Esophagus squamous epithelium (tissue), 5 donors: ENCODE measurements at places on chromosomes 1 and 21.

DNA sequence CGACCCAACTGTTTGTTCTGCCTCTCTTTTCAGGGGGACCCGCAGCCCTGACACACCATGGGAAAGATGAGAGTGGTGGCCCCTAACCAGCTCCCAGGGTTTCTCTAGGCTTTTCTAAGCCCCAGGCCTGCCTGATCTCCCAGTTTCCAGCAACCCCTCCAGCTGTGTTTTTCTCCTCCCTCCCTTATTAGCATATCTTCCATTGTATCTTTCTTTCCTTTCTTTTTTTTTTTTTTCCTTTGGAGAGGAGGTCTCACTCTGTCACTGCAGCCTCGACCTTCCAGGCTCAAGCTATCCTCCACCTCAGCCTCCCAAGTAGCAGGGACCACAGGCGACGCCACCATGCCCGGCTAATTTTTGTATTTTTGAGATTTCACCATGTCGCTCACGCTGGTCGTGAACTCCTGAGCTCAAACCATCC, 1.8 kb upstream of the CERS2 start:
- no peak overlapping the region for H3K4me3 ChIP-seq
- H3K4me1 ChIP-seq: peaks cover 52% of the 10 kb centered on the region
- H3K27ac ChIP-seq: peak overlapping the region; percentile 67
- H3K27me3 ChIP-seq: no peaks in the 10 kb centered on the region

DNA sequence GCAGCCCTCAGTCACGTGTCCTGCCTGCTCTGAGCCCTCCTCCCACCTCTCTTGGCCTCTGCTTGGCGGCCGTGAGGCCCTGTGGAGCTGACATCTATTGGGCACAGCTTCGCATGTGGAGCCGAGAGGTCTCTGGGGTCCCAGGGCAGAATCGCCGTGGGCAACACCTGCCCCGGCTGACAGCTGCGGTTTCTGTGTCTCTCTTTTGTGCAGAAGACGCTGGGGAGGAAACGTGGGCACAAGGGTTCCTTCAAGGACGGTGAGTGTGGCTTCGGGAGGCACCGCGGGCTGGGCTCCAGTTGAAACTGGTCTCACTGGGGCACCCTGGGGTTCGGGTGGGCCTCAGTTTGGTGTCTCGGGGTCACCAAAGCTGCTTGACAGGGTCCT, 11.5 kb downstream of the ARHGEF16 start:
- no peak overlapping the region for H3K4me3 ChIP-seq
- no peak overlapping the region for H3K27ac ChIP-seq
- DNase-seq: no peak
- peaks cover 6% of the 10 kb centered on the region for H3K36me3 ChIP-seq
- H3K27me3 ChIP-seq: no peaks in the 10 kb centered on the region
- peaks cover 62% of the 10 kb centered on the region for H3K4me1 ChIP-seq

GRCh38 chr1:202164271-202165037, 4.1 kb upstream of the PTPN7 start:
- no peak overlapping the region for H3K4me3 ChIP-seq
- H3K36me3 ChIP-seq: no peaks in the 10 kb centered on the region
- peaks cover 54% of the 10 kb centered on the region for H3K4me1 ChIP-seq
- H3K27me3 ChIP-seq: no peaks in the 10 kb centered on the region
- no peak overlapping the region for H3K27ac ChIP-seq

- H3K27ac ChIP-seq: peak overlapping the region; percentile 88
- peaks cover 12% of the 10 kb centered on the region for H3K27me3 ChIP-seq
- H3K4me1 ChIP-seq: peaks cover 10% of the 10 kb centered on the region
- H3K4me3 ChIP-seq: peak overlapping the region; percentile 94
- no peak for DNase-seq
Observed at GRCh38 chr1:220528679-220529501, 954 bp downstream of the MARK1 start.

DNA sequence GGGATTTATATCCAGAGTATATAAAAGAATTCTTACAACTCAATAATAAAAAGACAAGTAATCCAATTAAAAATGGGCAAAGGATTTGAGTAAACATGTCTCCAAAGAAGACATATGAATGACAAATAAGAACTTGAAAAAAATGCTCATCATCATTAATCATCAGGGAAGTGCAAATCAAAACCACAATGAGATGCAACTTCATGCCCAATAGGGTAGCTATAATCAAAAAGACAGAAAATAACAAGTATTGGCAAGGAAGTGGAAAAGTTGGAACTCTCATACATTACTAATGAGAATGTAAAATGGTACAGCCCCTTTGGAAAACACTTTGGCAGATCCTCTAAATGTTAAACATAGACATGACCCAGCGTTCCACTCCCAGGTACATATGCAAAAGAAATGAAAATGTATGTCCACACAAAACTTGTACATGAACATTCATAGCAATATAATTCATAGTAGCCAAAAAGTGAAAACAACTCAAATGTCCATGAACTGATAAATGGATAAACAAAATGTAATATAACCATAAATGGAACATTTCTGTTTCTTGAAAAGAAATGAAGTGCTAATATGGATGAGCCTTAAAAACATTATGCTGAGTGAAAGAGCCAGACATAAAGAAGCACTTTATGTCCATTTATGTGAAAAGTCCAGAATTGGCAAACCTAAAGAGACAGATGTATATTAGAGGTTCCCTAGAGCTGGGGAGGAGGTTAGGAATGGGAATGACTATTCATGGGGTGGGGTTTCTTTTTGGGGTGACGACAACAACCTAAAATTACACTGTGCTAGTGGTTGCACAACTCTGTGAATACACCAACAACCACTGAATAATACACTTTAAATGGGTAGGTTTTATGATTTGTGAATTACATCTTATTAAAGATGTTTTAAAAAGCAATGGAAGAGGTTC, 259.7 kb downstream of the RHOU start:
- peaks cover 9% of the 10 kb centered on the region for H3K4me1 ChIP-seq
- no peak overlapping the region for H3K4me3 ChIP-seq
- no peak for DNase-seq
- no peaks in the 10 kb centered on the region for H3K36me3 ChIP-seq
- H3K27ac ChIP-seq: no peak overlapping the region

DNA sequence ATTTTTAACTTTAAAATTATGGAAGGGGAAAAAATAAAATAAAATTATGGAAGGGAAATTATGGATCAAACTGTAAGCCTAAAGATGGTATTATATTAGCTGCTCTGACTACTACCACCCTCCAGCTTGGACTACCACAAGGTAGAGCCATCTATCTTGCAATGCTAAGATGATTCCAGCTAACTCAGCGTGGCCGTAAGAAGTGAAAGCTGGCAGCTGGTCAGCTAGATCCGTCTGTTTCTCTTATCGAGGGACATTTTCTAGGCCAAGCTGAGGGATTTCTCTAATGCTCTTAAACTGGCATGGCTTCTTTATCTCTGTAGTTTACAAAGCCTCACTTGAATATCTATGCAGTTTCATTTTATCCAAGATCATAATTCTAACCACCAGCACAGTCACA, 31.5 kb downstream of the LYST start:
- no peaks in the 10 kb centered on the region for H3K4me1 ChIP-seq
- no peak for DNase-seq
- H3K27me3 ChIP-seq: no peaks in the 10 kb centered on the region
- H3K27ac ChIP-seq: peak overlapping the region; percentile 31
- H3K4me3 ChIP-seq: no peak overlapping the region
- peaks cover 4% of the 10 kb centered on the region for H3K36me3 ChIP-seq

GRCh38 chr1:184761969-184762485, 7.4 kb upstream of the EDEM3 start:
- H3K4me1 ChIP-seq: no peaks in the 10 kb centered on the region
- H3K36me3 ChIP-seq: no peaks in the 10 kb centered on the region
- no peaks in the 10 kb centered on the region for H3K27me3 ChIP-seq
- no peak overlapping the region for H3K27ac ChIP-seq
- H3K4me3 ChIP-seq: no peak overlapping the region
- no peak for DNase-seq

DNA sequence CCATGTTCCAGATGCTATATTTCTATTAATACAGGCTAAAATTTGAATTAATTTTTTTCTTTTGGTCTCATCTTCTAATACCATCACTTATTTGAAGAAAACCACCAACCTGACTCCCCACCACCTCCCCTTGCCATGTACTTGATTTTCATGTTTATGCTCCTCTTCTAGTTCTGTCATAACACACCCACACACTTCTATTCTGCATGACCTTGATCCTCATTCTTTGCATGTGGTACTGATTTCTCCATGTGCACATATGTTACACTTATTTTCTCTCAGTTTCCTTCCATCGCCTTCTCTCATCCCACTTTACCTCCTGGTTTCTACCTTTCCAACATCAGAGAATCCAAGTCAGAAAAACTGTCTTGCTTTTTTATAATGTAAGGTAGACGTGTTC, 78.9 kb upstream of the ARID1A start:
- H3K4me1 ChIP-seq: peaks cover 10% of the 10 kb centered on the region
- no peaks in the 10 kb centered on the region for H3K36me3 ChIP-seq
- DNase-seq: no peak
- H3K27me3 ChIP-seq: no peaks in the 10 kb centered on the region

DNA sequence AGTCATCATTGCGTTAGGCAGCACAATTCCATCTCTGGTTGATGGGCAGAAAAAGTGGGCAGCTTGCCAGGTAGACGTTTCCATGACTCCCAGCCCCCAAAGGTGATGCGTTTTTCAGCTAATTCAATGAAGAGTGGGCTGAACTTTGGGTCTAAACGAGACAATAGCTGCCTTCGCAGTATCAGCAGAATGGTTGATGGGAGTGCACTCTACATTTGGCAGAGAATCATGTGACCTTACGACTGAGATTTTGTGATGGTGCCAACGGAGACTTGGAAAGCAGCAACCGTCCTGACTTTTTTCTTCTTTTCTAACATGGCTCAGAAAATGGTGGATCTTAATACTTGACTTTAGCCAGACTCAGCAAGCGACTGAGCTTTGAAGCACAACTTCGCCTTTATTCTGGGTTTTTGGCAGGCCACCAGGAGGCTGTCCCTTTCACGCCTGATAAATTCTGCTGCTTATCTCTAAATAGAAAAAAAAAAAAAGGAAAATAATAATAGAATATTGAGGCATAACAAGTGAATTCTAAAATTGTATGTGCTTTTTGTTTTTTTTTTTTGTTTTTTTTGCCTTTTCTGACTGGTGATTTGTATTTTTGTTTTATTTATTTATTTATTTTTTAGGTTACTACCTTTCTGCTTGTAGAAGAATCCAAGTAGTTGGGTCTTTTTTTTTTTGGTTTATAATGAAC, 804.8 kb downstream of the USP25 start:
- H3K4me1 ChIP-seq: no peaks in the 10 kb centered on the region
- H3K4me3 ChIP-seq: peak overlapping the region; percentile 66
- no peaks in the 10 kb centered on the region for H3K36me3 ChIP-seq
- peak overlapping the region; percentile 93 for H3K27ac ChIP-seq
- no peaks in the 10 kb centered on the region for H3K27me3 ChIP-seq
- no peak for DNase-seq

GRCh38 chr21:39125752-39126485, 57.3 kb downstream of the PSMG1 start:
- H3K4me1 ChIP-seq: no peaks in the 10 kb centered on the region
- no peaks in the 10 kb centered on the region for H3K27me3 ChIP-seq
- no peaks in the 10 kb centered on the region for H3K36me3 ChIP-seq
- peak overlapping the region; percentile 49 for H3K27ac ChIP-seq
- no peak overlapping the region for H3K4me3 ChIP-seq

GRCh38 chr1:65469889-65470340, 49.4 kb downstream of the LEPR start:
- H3K27ac ChIP-seq: peak overlapping the region; percentile 53
- no peaks in the 10 kb centered on the region for H3K27me3 ChIP-seq
- no peak for DNase-seq
- H3K36me3 ChIP-seq: no peaks in the 10 kb centered on the region
- no peak overlapping the region for H3K4me3 ChIP-seq
- H3K4me1 ChIP-seq: peaks cover 4% of the 10 kb centered on the region

DNA sequence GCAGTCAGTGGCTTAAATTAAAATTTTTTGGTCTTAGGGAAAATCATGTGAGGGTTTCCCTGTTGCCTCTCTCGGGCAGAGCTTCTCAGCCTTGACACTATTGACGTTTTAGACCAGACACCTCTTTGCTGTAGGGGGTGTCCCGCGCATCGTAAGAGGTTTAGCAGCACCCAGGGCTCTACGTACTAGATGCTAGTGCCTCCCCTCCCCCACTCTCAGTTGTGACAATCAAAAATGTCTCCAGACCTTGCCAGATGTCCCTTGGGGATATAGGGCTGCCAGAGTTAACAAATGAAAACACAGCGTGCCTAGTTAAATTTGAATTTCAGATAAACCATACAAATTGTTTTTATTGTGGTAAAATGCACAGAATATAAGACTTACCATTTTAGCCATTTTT, 293.3 kb downstream of the DISC1 start:
- DNase-seq: no peak
- H3K4me3 ChIP-seq: no peak overlapping the region
- H3K27ac ChIP-seq: no peak overlapping the region
- no peaks in the 10 kb centered on the region for H3K27me3 ChIP-seq
- peaks cover 29% of the 10 kb centered on the region for H3K4me1 ChIP-seq

- H3K4me3 ChIP-seq: no peak overlapping the region
- H3K27me3 ChIP-seq: no peaks in the 10 kb centered on the region
- no peak for DNase-seq
- H3K27ac ChIP-seq: no peak overlapping the region
- H3K36me3 ChIP-seq: no peaks in the 10 kb centered on the region
Observed at GRCh38 chr1:167076136-167076710, 14.0 kb downstream of the GPA33 start.

- DNase-seq: no peak
- H3K27ac ChIP-seq: no peak overlapping the region
- no peaks in the 10 kb centered on the region for H3K4me1 ChIP-seq
- H3K27me3 ChIP-seq: no peaks in the 10 kb centered on the region
- no peaks in the 10 kb centered on the region for H3K36me3 ChIP-seq
- H3K4me3 ChIP-seq: no peak overlapping the region
Observed at GRCh38 chr1:38624336-38625039, 235.1 kb downstream of the RRAGC start.
